ENCODE measurements at places on chromosomes 13 and 19. TPM values are rescaled to one million over a fixed set of nuclear protein-coding genes. Genes with fewer than 3 reads are reported as not detected.

DNA sequence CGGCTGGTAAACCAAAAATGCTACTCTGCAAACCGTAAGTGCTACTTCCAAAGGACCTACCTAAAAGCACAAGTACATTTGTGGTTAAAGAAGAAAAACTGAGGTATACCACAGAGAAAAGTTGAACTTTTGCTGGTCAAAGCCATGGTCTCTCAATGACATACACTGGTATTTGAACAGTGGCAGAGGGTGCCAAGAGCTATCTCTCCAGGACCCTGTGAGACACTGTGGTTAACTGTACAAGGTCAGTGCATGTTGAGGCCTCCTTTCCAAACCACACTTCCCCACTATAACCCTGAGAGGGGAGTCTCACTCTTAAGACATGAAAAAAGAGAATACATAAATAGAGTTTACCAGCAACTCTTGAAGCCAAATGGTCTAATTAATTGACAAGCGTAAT is 49.5 kb downstream of the COL4A1 start:
- H3K27me3 ChIP-seq: no peaks in the 10 kb centered on the region
- no peak for DNase-seq
- H3K4me1 ChIP-seq: peaks cover 28% of the 10 kb centered on the region

DNA sequence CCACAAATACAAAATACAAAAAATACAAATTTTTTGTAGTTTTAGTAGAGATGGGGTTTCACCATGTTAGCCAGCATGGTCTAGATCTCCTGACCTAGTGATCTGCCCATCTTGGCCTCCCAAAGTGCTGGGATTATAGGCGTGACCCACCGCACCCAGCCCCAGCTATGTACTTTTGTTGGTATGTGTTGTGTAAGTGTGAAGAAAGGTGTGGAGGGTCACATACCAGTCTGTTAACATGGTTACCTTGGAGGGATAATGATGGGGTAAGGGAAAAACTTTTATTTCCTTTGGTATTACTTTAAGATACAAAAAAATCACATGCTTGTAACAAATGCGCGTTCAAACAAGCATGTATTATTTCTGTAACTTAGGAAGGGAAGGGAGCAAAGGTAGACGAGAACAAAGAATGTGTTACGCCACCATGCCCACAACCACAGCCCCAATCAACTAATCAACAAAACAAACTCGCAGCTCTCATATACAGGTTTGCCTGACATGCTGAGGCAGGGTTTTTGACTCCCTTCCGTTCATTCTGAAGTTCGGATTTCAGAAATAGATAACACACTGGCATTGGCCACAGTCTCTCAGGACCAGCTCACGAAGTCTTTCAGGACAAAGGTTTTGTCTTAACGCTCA is 13.5 kb upstream of the VWA8 start:
- H3K36me3 ChIP-seq: no peaks in the 10 kb centered on the region
- DNase-seq: no peak
- H3K4me1 ChIP-seq: no peaks in the 10 kb centered on the region
- H3K27me3 ChIP-seq: no peaks in the 10 kb centered on the region
- no peak overlapping the region for H3K27ac ChIP-seq

- peak overlapping the region; percentile 63 for H3K4me3 ChIP-seq
- H3K36me3 ChIP-seq: no peaks in the 10 kb centered on the region
- no peaks in the 10 kb centered on the region for H3K27me3 ChIP-seq
- peaks cover 17% of the 10 kb centered on the region for H3K4me1 ChIP-seq
Measured at GRCh38 chr13:99657848-99658260, 156.6 kb downstream of the TM9SF2 start.

GRCh38 chr19:56088497-56089215 is 32.4 kb downstream of the ZNF787 start:
- H3K4me3 ChIP-seq: no peak overlapping the region
- H3K4me1 ChIP-seq: no peaks in the 10 kb centered on the region
- H3K27me3 ChIP-seq: no peaks in the 10 kb centered on the region
- H3K36me3 ChIP-seq: peaks cover 39% of the 10 kb centered on the region

GRCh38 chr13:39402221-39402970 is 200.6 kb downstream of the LHFPL6 start:
- DNase-seq: no peak
- no peak overlapping the region for H3K27ac ChIP-seq
- H3K27me3 ChIP-seq: no peaks in the 10 kb centered on the region
- H3K4me3 ChIP-seq: no peak overlapping the region

- no peaks in the 10 kb centered on the region for H3K36me3 ChIP-seq
- DNase-seq: no peak
- H3K4me1 ChIP-seq: no peaks in the 10 kb centered on the region
- no peak overlapping the region for H3K27ac ChIP-seq
- no peak overlapping the region for H3K4me3 ChIP-seq
- H3K27me3 ChIP-seq: no peaks in the 10 kb centered on the region
Measured at GRCh38 chr13:71828117-71828516, 38.9 kb downstream of the DACH1 start.

Gene PRR36
- 2.5 TPM for total RNA-seq

Gene PGLYRP1
- total RNA-seq: 3.0 TPM

Measured in lower lobe of right lung (tissue), 2 donors.